SJCRH30 (cell line): ENCODE measurements at places on chromosomes 1 and 21.

GRCh38 chr1:11473491-11474034 lies 5.4 kb upstream of the DISP3 start:
- no peak overlapping the region for H3K4me3 ChIP-seq
- DNase-seq, result peak; percentile 57
- 0 out of 2 replicates have a peak, but pooled peaks cover 3% of the 10 kb centered on the region for H3K27me3 ChIP-seq
- no peaks in the 10 kb centered on the region for H3K36me3 ChIP-seq
- no peak overlapping the region for H3K27ac ChIP-seq

- no peak overlapping the region for H3K27ac ChIP-seq
- peaks cover 19% of the 10 kb centered on the region for H3K36me3 ChIP-seq
- H3K4me1 ChIP-seq, result no peaks in the 10 kb centered on the region
- no peak overlapping the region for H3K4me3 ChIP-seq
- no peaks in the 10 kb centered on the region for H3K27me3 ChIP-seq
- DNase-seq, result no peak
These were observed 28.2 kb downstream of the TFB2M start for GRCh38 chr1:246537887-246538286.

GRCh38 chr1:6785318-6785727 lies at the start of gene CAMTA1:
CAMTA1 (plus strand) TSS chr1:6785454; CDS start chr1:6785531, 77 bp downstream.
- H3K4me1 ChIP-seq, result peaks cover 5% of the 10 kb centered on the region; the same call in 1 of the 2 replicates
- H3K4me3 ChIP-seq, result peak within 1 kb of the TSS; percentile 89
- H3K27me3 ChIP-seq, result no peaks in the 10 kb centered on the region
- no peaks in the 10 kb centered on the region for H3K36me3 ChIP-seq

- no peaks in the 10 kb centered on the region for H3K36me3 ChIP-seq
- no peaks in the 10 kb centered on the region for H3K27me3 ChIP-seq
- H3K27ac ChIP-seq, result no peak overlapping the region
- no peak overlapping the region for H3K4me3 ChIP-seq
These were observed 471.4 kb downstream of the PTBP2 start for GRCh38 chr1:97192872-97193572.

DNA sequence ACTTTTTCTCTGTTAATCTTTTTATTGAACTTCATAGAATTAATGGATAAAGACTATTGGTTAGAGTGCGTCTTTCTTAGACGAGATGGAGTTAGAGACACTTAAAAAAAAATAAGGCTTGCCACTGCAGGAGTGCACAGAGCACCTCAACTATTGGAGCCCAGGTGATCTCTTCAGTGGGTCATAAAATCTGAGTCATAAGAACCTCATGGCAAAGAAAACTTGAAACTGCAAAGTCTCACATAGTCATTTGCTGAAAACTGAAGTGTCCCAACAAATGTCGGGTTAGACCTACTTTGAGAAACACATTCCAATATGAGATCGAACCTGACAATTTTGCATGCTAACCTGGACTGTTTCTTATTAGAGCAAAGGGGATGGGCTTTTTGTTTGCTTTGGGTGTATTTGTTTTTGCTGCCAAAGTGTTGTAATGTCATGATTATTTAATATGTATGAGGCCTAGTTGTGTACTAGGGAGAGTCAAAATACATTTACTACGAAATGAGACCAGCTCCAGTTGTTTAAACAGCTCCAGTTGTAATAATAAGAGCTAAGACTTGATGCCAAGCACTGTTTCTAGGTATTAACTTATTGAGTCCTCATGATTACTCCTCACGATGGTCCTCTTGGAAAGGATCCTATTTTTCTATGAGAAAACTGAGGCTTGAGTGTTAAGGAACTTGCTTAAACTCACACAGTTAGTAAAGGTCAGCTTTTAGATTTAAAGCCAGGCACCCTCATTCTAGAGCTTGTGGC lies 65.1 kb downstream of the DDR2 start:
- no peak for DNase-seq
- H3K4me1 ChIP-seq, result peaks cover 8% of the 10 kb centered on the region

DNA sequence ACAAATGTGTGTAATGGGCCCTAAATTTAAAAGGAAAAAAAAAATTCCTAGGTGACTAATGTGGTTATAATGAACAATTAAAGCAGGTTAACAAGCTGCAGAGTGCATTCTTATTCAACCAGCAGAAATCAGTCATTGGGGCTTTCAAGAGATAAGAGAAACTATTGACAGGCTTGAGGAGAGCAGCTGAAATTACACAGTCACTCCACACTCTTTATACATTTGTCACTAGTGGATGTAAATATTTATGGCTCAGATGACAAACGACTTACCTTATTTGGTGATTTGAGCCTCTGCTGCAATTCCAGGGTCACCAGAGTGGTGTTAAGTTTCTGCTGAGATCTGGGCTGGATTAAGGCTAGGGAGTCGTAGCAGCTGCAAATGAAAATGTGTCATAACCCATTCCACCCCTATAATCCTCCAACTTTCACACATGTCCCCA lies 896.3 kb downstream of the TTLL7 start:
- DNase-seq, result peak; percentile 94
- H3K4me1 ChIP-seq, result peaks cover 23% of the 10 kb centered on the region
- H3K27me3 ChIP-seq, result no peaks in the 10 kb centered on the region
- no peak overlapping the region for H3K4me3 ChIP-seq
- no peak overlapping the region for H3K27ac ChIP-seq
